ENCODE measurements at places on chromosomes 2 and 18. TPM values are rescaled to one million over a fixed set of nuclear protein-coding genes. Genes with fewer than 3 reads are reported as not detected.

TDRD15 gene
- total RNA-seq, result not detected

LBH gene
- 337 TPM for total RNA-seq

SEH1L gene
- 41.1 TPM for total RNA-seq

HOXD12 gene
- not detected for total RNA-seq

SCTR gene
- total RNA-seq, result not detected

IL1RL2 gene
- 1.5 TPM for total RNA-seq

ALK gene
- under 0.01 TPM for total RNA-seq

SERPINB12 gene
- not detected for total RNA-seq

CBLN2 gene
- total RNA-seq, result under 0.01 TPM

MARCO gene
- total RNA-seq, result not detected

Data from smooth muscle cell of bladder (primary cell).